ENCODE measurements at places on chromosomes 6 and 20. TPM values are rescaled to one million over a fixed set of nuclear protein-coding genes. Genes with fewer than 3 reads are reported as not detected.

- H3K27ac ChIP-seq, result peak within 1 kb of the TSS; percentile 64
- peaks cover 19% of the 10 kb centered on the region for H3K4me1 ChIP-seq
- H3K4me3 ChIP-seq, result peak within 1 kb of the TSS; percentile 66
- no peaks in the 10 kb centered on the region for H3K27me3 ChIP-seq
- H3K36me3 ChIP-seq, result no peaks in the 10 kb centered on the region
These were observed at the start of gene THBD for GRCh38 chr20:23049201-23050075. Gene THBD (minus strand): TSS chr20:23049672. CDS start chr20:23049504, 168 bp downstream.

- DNase-seq, result no peak
- no peaks in the 10 kb centered on the region for H3K4me1 ChIP-seq
- H3K27ac ChIP-seq, result no peak overlapping the region
- H3K4me3 ChIP-seq, result no peak overlapping the region
- H3K36me3 ChIP-seq, result peaks cover 11% of the 10 kb centered on the region
- H3K27me3 ChIP-seq, result no peaks in the 10 kb centered on the region
These were observed 20.8 kb downstream of the PANK2 start for GRCh38 chr20:3909952-3910366.

DNA sequence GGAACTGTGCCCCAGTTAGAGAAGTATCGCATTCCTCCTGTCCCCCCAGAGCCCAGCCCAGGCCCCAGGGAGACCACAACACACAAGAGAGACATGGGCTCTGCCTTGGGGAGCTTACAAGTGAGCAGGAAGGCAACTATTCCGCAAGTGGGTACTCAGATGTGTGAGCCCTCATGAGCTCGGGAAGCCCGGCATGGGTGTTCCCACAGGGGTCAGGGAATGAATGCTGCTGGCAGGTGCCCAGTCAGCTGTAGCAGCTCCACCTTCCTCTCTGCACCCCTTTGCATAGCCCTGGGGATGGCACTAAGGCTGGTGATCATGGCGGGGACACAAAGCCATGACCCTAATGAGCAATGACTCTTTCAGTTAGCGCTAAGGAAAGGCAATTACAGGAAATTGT lies 194.1 kb downstream of the SYNDIG1 start:
- H3K27ac ChIP-seq, result no peak overlapping the region
- no peak overlapping the region for H3K4me3 ChIP-seq
- no peaks in the 10 kb centered on the region for H3K27me3 ChIP-seq
- H3K4me1 ChIP-seq, result no peaks in the 10 kb centered on the region
- H3K36me3 ChIP-seq, result no peaks in the 10 kb centered on the region

- no peaks in the 10 kb centered on the region for H3K36me3 ChIP-seq
- no peak overlapping the region for H3K4me3 ChIP-seq
- no peak for DNase-seq
- peaks cover 28% of the 10 kb centered on the region for H3K4me1 ChIP-seq
- no peak overlapping the region for H3K27ac ChIP-seq
- no peaks in the 10 kb centered on the region for H3K27me3 ChIP-seq
These were observed 60.0 kb upstream of the EPB41L1 start for GRCh38 chr20:36094497-36094896.

Gene APOBEC2
- not detected for polyA plus RNA-seq

Gene POM121L2
- polyA plus RNA-seq, result not detected
